Effector memory CD4-positive, alpha-beta T cell (primary cell): ENCODE measurements at places on chromosomes 2 and 18.

DNA sequence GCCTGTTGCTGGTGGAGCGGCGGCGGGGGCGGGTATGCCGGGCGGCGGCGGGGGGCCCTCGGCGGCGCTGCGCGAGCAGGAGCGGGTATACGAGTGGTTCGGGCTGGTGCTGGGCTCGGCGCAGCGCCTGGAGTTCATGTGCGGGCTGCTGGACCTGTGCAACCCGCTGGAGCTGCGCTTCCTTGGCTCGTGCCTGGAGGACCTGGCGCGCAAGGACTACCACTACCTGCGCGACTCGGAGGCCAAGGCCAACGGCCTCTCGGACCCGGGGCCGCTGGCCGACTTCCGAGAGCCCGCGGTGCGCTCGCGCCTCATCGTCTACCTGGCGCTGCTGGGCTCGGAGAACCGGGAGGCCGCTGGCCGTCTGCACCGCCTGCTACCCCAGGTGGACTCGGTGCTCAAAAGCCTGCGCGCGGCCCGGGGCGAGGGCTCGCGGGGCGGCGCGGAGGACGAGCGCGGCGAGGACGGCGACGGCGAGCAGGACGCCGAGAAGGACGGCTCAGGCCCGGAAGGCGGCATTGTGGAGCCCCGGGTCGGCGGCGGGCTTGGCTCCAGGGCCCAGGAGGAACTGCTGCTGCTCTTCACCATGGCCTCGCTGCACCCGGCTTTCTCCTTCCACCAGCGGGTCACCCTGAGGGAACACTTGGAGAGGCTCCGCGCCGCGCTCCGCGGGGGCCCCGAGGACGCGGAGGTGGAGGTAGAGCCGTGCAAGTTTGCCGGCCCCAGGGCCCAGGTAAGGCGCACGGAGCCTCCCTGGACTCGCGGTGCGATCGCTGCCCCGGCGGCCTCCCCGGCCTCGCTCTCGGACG lies 1.0 kb downstream of the ZCCHC2 start:
- peak overlapping the region; percentile 96 for H3K4me3 ChIP-seq
- no peaks in the 10 kb centered on the region for H3K27me3 ChIP-seq
- H3K27ac ChIP-seq, result peak overlapping the region; percentile 93

DNA sequence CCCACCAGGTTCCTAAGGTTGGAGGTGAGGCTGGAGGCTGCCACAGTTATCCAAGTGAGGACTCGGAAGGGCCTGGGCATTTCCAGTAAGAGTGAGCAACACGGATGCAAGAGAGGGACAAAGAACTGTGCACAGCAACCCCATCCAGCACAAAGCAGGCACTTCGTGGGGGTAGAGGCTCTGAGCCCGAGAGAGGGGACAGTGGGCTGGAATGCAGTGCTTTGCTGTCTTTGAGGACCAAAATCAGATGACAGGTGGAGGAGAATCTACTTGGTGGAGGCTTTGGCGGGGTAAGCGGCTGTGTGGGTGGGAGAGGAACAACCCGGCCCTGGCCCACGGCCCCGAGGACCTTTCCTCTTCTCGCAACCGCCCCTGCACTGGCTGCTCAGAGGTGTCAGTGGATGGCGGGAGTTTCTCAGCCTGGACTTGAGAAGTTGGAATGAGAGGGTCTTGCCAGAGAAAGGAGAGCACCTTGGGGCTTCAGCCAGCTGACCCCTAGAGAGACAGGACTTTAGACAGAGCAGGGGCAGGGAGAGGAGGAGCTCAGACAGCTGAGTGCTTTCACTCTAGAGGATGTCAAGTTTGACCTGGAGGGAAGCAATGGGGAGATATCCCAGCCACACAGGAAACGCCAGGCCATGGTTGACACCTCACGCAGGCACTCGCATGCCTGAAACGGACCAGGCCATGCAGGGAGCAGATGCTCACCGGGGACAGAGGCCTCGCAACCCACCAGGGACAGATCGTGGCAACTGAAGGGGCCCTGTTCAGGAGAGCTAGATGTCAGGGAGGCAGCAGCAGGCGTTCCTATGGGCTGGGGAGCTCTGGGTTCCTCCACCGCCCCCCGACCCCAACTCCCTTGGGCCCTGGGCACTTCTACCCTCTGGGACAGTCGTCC lies 11.6 kb downstream of the RAMP1 start:
- no peak for DNase-seq
- no peaks in the 10 kb centered on the region for H3K4me1 ChIP-seq
- no peak overlapping the region for H3K4me3 ChIP-seq
- peaks cover 3% of the 10 kb centered on the region for H3K27me3 ChIP-seq

DNA sequence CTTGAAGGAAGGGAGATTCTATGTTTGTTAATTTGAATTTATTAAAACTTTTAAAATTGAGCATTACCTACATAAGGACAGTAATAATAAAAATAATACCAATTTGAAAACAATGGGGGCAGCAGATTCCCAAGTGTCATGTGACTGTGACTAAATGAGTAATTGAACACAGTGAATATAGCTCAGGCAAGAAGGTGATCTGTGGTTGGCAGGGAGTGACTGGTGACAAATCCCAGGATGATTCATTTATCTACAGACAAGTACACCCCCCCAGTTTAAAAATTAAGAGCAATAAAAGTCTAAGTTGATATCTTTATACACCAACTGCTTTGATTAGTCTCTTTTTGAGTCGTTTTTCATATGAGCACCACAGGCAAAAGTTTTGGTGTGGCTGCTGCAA lies 299.5 kb downstream of the ARHGAP15 start:
- peaks cover 5% of the 10 kb centered on the region for H3K36me3 ChIP-seq
- H3K27ac ChIP-seq, result no peak overlapping the region
- no peaks in the 10 kb centered on the region for H3K27me3 ChIP-seq
- peaks cover 15% of the 10 kb centered on the region for H3K4me1 ChIP-seq

DNA sequence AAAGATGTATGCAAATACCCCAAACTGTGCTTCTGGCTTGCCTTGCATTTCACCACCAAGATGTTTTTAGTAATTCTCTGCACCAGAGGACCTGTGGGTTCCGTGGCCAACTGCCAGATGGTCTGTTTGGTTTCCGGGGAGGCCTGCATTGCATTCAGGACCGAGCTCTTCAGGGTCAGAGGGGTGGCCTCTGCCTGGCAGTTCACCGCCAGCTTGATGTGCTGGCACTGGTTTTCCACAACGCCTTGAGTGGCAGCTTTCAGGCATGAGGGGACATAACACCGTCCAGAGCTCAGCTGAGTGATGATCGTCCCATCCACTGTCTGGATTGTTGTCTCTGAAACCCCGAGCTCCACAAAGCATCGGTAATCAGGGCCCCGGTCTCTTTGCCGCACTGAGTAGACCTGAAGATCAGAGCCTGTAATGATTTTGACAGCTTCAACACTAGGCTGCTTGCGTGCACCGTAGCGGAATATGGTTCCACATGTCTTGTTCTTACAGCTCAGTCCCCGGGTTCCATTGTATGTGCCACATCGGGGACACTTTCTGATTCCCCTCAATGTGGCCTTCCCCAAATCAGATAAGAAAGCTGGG lies 9.4 kb downstream of the C2orf42 start:
- DNase-seq, result no peak
- no peak overlapping the region for H3K27ac ChIP-seq
- no peaks in the 10 kb centered on the region for H3K4me1 ChIP-seq
- H3K27me3 ChIP-seq, result no peaks in the 10 kb centered on the region
- peaks cover 10% of the 10 kb centered on the region for H3K36me3 ChIP-seq

DNA sequence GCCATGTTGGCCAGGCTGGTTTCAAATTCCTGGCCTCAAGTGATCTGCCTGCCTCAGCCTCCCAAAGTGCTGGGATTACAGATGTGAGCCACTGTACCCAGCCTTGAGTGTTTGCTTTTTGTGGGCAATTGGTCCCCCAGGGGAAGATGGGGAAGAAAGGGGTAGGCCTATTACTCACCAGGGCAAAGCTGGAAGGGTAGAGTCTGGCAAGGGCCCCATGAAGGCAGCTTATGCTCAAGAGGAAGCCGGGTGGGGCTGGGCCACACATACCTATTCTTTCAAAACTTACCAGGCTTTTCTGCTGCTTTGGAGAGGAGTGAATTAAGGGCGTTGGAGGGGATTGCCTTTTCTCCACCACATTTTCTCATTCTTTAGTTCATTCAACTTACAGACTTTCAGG lies 24.5 kb upstream of the CD28 start:
- no peak overlapping the region for H3K27ac ChIP-seq
- no peak overlapping the region for H3K4me3 ChIP-seq
- H3K4me1 ChIP-seq, result no peaks in the 10 kb centered on the region

- no peaks in the 10 kb centered on the region for H3K4me1 ChIP-seq
- no peaks in the 10 kb centered on the region for H3K27me3 ChIP-seq
Measured at GRCh38 chr2:126643431-126643830, 12.5 kb upstream of the GYPC start.

- no peak for DNase-seq
- H3K27me3 ChIP-seq, result no peaks in the 10 kb centered on the region
- no peak overlapping the region for H3K27ac ChIP-seq
- H3K4me3 ChIP-seq, result no peak overlapping the region
- H3K4me1 ChIP-seq, result no peaks in the 10 kb centered on the region
Measured at GRCh38 chr18:28032177-28032576, 144.8 kb downstream of the CDH2 start.

- H3K27ac ChIP-seq, result no peak overlapping the region
- no peak for DNase-seq
- H3K4me3 ChIP-seq, result no peak overlapping the region
- H3K36me3 ChIP-seq, result no peaks in the 10 kb centered on the region
- H3K27me3 ChIP-seq, result peaks cover 53% of the 10 kb centered on the region
- peaks cover 27% of the 10 kb centered on the region for H3K4me1 ChIP-seq
Measured at GRCh38 chr2:44937688-44938240, 3.7 kb upstream of the SIX3 start.

- no peaks in the 10 kb centered on the region for H3K4me1 ChIP-seq
- no peaks in the 10 kb centered on the region for H3K36me3 ChIP-seq
- no peak for DNase-seq
- no peaks in the 10 kb centered on the region for H3K27me3 ChIP-seq
- no peak overlapping the region for H3K4me3 ChIP-seq
Measured at GRCh38 chr2:62724106-62724505, 18.6 kb downstream of the EHBP1 start.

- H3K27me3 ChIP-seq, result no peaks in the 10 kb centered on the region
- H3K4me1 ChIP-seq, result no peaks in the 10 kb centered on the region
- no peak overlapping the region for H3K4me3 ChIP-seq
- H3K27ac ChIP-seq, result no peak overlapping the region
- no peak for DNase-seq
Measured at GRCh38 chr2:190554357-190555006, 20.0 kb upstream of the NEMP2 start.

DNA sequence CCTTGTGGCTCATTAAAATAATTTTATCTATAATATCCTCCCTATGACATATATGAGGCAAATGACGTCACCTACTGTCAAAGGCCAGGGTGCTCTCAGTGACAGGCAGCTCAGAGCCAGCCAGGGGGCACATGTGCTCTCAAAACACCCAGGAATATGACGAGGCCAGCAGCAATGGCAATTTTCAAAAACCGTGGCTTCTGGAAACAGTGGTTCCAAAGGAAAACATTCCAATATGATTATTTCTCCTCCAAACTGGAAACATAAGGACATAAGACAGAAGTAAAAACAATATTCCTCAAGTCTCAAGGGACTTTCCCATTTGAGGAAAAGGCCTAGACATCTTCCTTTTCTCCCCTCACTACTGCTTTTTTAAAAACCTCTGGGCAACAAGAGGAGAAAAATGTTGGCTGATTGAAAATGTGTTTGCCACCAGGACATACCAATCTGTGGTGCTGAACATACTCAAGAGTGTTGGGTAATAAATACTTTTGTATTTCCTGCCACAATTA lies 40.8 kb downstream of the RNF152 start:
- H3K4me1 ChIP-seq, result no peaks in the 10 kb centered on the region
- no peak overlapping the region for H3K27ac ChIP-seq
- no peak for DNase-seq
- H3K4me3 ChIP-seq, result no peak overlapping the region

DNA sequence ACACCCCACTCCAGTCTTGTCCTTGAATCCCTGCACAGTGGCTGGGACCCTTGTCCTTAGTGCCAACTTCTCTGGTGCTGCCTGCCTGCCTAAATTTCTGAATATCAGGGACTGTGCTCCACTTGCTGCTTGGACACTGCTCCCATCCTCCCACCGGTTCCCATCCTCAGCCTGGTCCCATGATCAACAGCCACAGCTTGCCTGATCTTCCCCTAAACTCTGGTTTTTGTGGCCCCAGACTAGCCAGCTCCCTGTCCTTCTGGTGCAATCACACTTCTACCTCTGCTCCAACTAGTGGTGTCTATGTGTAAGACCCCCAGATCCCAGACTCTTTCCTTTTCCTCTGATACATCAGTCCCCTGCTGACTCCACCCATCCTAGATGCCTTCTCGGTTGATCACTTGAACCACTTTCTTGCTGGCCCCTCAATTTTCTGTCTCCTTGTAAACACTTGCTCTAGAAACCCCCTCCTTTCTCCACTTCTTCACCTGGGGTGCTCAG lies 37.2 kb upstream of the POLE4 start:
- no peak for DNase-seq
- H3K27ac ChIP-seq, result no peak overlapping the region
- no peaks in the 10 kb centered on the region for H3K36me3 ChIP-seq
- H3K27me3 ChIP-seq, result no peaks in the 10 kb centered on the region
- H3K4me3 ChIP-seq, result no peak overlapping the region

DNA sequence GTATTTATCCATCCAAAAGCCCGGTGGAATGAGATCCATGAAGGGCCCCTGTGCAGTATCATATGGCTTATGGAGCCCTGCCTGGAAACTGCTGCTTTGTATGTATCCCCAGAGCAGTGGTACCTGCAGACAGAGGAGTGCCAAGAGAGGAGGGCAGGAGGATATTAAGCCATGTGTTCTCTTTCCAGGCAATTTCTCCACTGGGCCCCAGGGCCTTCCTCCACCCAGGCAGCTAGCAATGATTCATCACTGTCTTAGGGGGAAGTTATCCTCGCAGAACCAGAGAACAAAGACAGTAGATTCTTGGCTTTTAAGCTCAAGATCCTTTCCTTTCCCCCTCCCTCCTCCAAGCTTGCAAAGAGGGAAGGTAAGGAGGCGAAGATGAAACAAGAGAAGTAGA lies 98.1 kb downstream of the LRRC30 start:
- H3K36me3 ChIP-seq, result no peaks in the 10 kb centered on the region
- H3K4me1 ChIP-seq, result no peaks in the 10 kb centered on the region
- no peak for DNase-seq

DNA sequence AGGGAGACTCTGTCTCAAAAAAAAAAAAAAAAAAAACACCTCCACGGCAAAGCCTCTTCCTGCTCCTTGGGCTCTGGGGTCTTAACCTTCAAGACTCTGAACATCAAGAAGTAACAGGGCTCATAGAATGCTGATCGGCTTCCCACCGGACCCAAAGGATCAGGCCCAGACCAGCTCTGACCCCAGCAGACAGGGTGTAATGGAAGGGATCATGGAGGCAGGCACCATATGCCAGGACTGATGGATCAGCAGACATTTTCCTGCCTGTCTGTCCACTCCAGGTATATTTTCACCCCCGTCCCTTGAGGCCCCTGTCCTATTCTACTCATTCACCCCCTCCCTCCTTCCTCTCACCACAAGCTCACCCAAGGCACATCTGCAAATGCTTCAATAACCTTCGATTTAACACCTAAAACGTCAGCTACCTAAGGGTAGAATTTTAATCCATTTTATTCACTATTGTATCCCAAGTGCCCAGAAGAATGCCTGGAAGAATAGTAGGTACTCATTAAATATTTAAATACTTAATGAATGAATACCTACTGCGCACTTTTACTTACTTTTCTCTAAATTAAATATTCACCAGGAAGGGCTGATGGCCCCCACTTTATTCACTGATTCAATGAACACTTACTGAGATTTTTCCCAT lies 4.6 kb upstream of the SPEG start:
- H3K4me1 ChIP-seq, result peaks cover 6% of the 10 kb centered on the region
- H3K4me3 ChIP-seq, result no peak overlapping the region
- no peaks in the 10 kb centered on the region for H3K36me3 ChIP-seq
- H3K27ac ChIP-seq, result no peak overlapping the region
